ENCODE measurements at places on chromosomes 4 and X. TPM values are rescaled to one million over a fixed set of nuclear protein-coding genes. Genes with fewer than 3 reads are reported as not detected.

The IL9R gene
- not detected for total RNA-seq

The PDE5A gene
- 17.0 TPM for total RNA-seq

The NOCT gene
- total RNA-seq: 31.5 TPM

The NEUROG2 gene
- total RNA-seq: not detected

The IQSEC2 gene
- 8.2 TPM for total RNA-seq

The RBMXL3 gene
- not detected for total RNA-seq

The PRDM8 gene
- 0.07 TPM for total RNA-seq

The ERVMER34-1 gene
- total RNA-seq: 1.4 TPM

The NCAPG gene
- 6.5 TPM for total RNA-seq

The WDFY3 gene
- 80.1 TPM for total RNA-seq

The CSAG3 gene
- total RNA-seq: not detected

DNA sequence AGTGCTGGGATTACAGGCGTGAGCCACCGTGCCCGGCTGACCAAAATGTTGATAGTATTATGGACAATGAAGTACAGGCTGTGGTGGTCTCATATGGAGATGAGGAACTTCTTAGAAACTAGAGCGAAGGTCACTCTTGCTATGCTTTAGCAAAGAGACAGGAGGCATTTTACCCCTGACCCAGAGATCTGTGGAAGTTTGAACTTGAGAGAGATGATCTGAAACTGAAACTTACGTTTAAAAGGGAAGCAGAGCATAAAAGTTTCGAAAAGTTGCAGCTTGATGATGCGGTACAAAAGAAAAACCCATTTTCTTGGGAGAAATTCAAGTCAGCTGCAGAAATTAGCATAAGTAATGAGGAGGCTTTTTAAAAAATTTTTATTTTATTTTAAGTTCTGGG lies 8.5 kb upstream of the CTAG2 start:
- H3K27me3 ChIP-seq: no peaks in the 10 kb centered on the region
- no peak for DNase-seq
- no peaks in the 10 kb centered on the region for H3K4me1 ChIP-seq
- H3K36me3 ChIP-seq: peaks cover 3% of the 10 kb centered on the region
- H3K4me3 ChIP-seq: no peak overlapping the region

- H3K4me1 ChIP-seq: peaks cover 7% of the 10 kb centered on the region
- peak; percentile 61 for DNase-seq
- no peaks in the 10 kb centered on the region for H3K36me3 ChIP-seq
- H3K27me3 ChIP-seq: peaks cover 2% of the 10 kb centered on the region
- H3K4me3 ChIP-seq: peak overlapping the region; percentile 24
- no peak overlapping the region for H3K27ac ChIP-seq
Measured at GRCh38 chr4:89640620-89641366, 196.2 kb downstream of the SNCA start.

- H3K4me1 ChIP-seq: no peaks in the 10 kb centered on the region
- DNase-seq: no peak
- peaks cover 5% of the 10 kb centered on the region for H3K27me3 ChIP-seq
- H3K27ac ChIP-seq: no peak overlapping the region
- no peak overlapping the region for H3K4me3 ChIP-seq
Measured at GRCh38 chr4:176548571-176548970, 228.8 kb downstream of the SPCS3 start.

GRCh38 chr4:138200236-138200590 lies 41.9 kb downstream of the SLC7A11 start:
- peak overlapping the region; percentile 18 for H3K27ac ChIP-seq
- peaks cover 27% of the 10 kb centered on the region for H3K4me1 ChIP-seq

DNA sequence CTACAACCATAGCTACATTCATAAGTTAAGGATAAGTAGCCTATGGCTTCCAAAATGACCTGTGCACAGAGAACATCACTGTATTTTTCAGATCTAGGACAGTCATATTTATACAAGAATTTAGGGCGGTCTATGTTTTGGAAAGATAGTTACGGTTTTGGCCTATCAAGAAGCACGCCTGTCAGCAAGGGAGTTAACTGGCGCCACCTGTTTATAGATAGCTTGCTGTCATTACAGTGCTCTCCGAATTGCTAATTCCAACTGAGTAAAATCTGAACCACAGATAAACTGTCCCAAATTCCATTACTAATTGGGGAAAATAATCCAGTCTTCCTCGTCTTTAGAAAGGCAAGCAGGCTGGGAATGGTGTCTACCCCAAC lies 646 bp downstream of the ABCB7 start:
- no peaks in the 10 kb centered on the region for H3K27me3 ChIP-seq
- peaks cover 18% of the 10 kb centered on the region for H3K4me1 ChIP-seq
- peak overlapping the region; percentile 84 for H3K4me3 ChIP-seq
- peak overlapping the region; percentile 90 for H3K27ac ChIP-seq

GRCh38 chr4:102663073-102663472 lies 97.7 kb downstream of the MANBA start:
- peaks cover 12% of the 10 kb centered on the region for H3K4me1 ChIP-seq
- H3K4me3 ChIP-seq: no peak overlapping the region
- H3K27me3 ChIP-seq: no peaks in the 10 kb centered on the region
- peaks cover 15% of the 10 kb centered on the region for H3K36me3 ChIP-seq

- no peaks in the 10 kb centered on the region for H3K36me3 ChIP-seq
- H3K4me3 ChIP-seq: no peak overlapping the region
- DNase-seq: no peak
Measured at GRCh38 chr4:144970597-144970996, 127.4 kb downstream of the ANAPC10 start.

DNA sequence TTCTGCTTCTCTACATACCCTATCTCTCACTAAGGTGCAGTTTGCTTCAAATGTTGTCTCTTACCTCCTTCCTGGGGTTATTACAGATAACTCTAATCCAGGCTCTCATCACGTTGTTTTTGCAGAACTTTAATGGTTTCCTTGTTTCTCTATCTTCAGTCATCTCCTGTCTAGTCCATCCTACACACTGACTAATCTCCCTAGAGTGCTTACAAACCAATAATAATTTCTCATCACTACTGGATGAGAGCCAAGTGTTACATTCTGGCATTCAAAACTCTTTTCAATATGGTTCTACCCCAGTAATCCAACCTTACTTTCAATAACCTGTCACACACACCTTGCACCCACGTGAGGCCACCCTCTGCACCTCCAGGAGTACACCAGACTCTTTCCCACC lies 86.1 kb downstream of the SYNPO2 start:
- no peak for DNase-seq
- no peaks in the 10 kb centered on the region for H3K36me3 ChIP-seq
- H3K4me1 ChIP-seq: peaks cover 39% of the 10 kb centered on the region
- no peak overlapping the region for H3K4me3 ChIP-seq
- no peak overlapping the region for H3K27ac ChIP-seq

GRCh38 chr4:98210281-98210680 lies 50.9 kb upstream of the RAP1GDS1 start:
- H3K4me3 ChIP-seq: no peak overlapping the region
- DNase-seq: no peak
- H3K27ac ChIP-seq: no peak overlapping the region
- no peaks in the 10 kb centered on the region for H3K36me3 ChIP-seq

- H3K27me3 ChIP-seq: no peaks in the 10 kb centered on the region
- no peak overlapping the region for H3K27ac ChIP-seq
- no peaks in the 10 kb centered on the region for H3K36me3 ChIP-seq
- H3K4me1 ChIP-seq: no peaks in the 10 kb centered on the region
- no peak overlapping the region for H3K4me3 ChIP-seq
Measured at GRCh38 chr4:85423431-85423830, 51.5 kb upstream of the ARHGAP24 start.

DNA sequence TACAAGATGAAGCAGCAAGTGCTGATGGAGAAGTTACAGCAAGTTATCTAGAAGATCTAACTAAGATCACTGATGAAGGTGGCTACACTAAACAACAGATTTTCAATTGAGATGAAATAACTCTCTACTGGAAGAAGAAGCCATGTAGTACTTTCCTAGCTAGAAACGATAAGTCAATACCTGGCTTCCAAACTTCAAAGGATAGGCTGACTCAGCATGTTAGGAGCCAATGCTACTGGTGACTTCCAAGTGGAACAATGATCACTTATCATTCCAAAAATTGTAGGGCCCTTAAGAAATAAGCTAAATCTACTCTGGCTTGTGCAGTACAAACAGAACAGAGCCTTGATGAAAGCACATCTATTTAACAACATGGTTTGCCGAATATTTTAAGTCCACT lies 55.0 kb downstream of the FBXW7 start:
- no peaks in the 10 kb centered on the region for H3K36me3 ChIP-seq
- H3K27ac ChIP-seq: no peak overlapping the region
- H3K4me1 ChIP-seq: peaks cover 34% of the 10 kb centered on the region
- no peaks in the 10 kb centered on the region for H3K27me3 ChIP-seq

GRCh38 chrX:118928151-118928550 lies 46.3 kb upstream of the LONRF3 start:
- no peaks in the 10 kb centered on the region for H3K4me1 ChIP-seq
- H3K27me3 ChIP-seq: no peaks in the 10 kb centered on the region
- H3K4me3 ChIP-seq: no peak overlapping the region

DNA sequence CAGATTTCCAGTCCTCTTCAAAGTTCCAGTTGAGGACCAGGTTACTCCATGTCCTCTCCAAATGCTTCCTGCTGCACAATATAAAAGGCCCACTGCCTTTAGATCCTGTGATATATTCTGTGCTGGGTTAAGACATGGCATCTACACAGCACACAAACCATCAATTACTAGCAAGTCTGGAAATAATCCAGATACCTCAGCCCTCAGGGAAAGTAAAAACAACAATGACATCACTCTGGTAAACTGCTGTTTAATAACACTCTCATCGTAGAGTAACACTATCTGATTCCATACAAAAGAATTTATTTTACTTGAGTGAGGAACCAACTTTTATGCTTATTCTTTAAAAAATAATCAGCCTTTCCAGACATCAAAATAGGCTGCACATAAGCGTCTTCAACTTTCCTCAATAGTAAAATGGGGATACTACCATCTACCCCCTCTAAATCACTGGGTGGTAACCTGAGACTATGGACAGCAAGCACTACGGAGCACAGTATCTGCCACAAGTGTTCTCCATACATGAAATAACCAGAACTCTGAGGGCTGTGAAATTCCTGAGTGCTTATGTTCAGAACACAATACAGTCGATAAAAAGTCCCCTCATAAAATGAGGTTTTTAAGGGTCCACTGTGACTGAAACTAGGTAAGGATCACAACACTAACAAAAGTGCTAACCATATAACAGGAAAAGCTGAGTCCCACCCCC lies 53.4 kb downstream of the ABCG2 start:
- no peaks in the 10 kb centered on the region for H3K36me3 ChIP-seq
- peaks cover 24% of the 10 kb centered on the region for H3K4me1 ChIP-seq
- no peak overlapping the region for H3K4me3 ChIP-seq
- no peak for DNase-seq
- H3K27ac ChIP-seq: no peak overlapping the region
- no peaks in the 10 kb centered on the region for H3K27me3 ChIP-seq

DNA sequence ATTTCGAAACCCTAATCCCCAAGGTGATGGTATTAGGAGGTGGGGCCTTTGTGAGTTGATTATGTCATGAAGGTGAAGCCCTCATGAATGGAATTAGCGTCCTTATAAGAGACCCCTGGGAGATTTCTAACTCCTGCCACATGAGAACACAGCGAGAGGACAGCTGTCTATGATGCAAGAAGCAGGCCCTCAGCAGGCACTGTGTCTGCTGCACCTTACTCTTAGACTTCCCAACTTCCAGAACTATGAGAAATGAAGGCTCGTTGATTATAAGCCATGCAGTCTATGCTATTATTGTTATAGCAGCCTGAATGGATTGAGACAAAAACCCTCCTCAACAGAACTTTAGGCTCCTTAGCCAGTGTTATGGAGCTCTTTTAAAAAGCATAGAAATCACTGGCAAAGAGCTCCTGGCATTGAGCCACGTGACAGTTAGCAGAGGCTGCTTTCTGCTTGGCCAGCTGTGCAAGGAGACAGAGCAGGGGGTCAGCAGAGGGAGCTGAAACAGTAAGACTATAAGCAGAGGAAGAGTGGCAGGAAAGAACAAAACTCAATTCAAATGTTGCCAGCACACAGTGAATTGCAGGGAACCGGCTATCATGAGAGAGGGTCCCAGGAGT lies 219.2 kb upstream of the FAT1 start:
- no peak for DNase-seq
- no peaks in the 10 kb centered on the region for H3K36me3 ChIP-seq
- H3K27me3 ChIP-seq: no peaks in the 10 kb centered on the region
- H3K4me3 ChIP-seq: no peak overlapping the region

- no peaks in the 10 kb centered on the region for H3K27me3 ChIP-seq
- no peak overlapping the region for H3K27ac ChIP-seq
- no peak for DNase-seq
- H3K4me3 ChIP-seq: no peak overlapping the region
- H3K36me3 ChIP-seq: peaks cover 6% of the 10 kb centered on the region
Measured at GRCh38 chr4:123408471-123409084, 12.0 kb downstream of the SPRY1 start.

DNA sequence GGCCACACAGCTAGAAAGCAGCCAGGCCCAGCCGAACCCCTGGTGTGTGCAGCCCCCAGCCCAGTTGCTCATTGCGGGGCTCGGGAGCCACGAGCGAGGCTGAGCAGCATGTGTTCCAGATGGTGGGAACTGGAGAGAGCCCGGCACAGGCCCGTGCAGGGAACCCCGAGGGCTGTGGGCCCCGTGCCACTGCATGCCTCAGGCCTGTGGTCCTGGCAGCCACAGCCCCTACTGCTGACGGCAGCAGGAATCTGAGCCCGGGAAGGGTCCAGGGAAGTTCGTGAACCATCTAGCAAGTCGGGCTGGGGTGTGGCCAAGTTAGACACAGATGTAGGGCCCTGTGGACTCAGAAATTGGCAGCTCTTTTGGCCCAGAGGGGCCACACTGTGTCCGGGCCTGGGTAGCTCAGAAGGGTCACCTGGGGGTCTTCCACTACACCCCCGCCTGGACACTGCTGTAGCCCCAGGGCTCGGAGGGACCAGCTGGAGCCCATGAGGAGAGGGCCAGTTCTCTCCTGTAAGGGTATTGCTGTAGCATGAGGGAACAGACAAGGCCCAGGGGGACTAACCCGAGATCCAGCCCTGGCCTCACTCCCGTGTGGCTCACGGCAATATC lies 12.1 kb downstream of the HTRA3 start:
- no peaks in the 10 kb centered on the region for H3K36me3 ChIP-seq
- no peak overlapping the region for H3K27ac ChIP-seq
- H3K4me1 ChIP-seq: peaks cover 22% of the 10 kb centered on the region
- H3K4me3 ChIP-seq: no peak overlapping the region

Data from chondrocyte (in vitro differentiated cells).